ENCODE measurements at places on chromosomes 1 and 21.

DNA sequence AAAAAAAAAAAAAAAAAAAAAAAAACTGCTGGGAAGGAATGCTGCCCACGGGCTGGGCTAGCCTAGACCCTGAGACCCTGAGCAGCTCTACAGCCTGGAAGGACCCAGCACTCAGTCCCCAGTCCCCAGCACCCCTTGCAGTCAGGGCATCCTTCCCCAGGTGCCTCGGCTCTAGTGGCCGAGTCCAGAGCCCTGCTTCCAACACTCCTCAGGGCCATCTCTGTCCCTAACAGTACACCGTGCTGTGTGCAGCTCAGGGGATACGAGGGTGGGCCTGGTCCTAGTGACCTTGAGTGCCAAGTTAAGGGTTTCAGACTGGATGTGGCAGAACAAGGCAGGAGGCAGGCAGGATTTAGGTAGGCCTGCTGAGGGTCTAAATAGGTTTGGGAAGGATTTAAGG, 50.2 kb upstream of the LRP8 start:
- no peak for DNase-seq

- DNase-seq, result no peak
These were observed 55.2 kb downstream of the COLGALT2 start for GRCh38 chr1:183982172-183982963.

- DNase-seq, result peak; percentile 88
These were observed 950 bp upstream of the INKA2 start for GRCh38 chr1:111739925-111740765.

- no peak for DNase-seq
These were observed 5.4 kb upstream of the TOE1 start for GRCh38 chr1:45334308-45335245.

GRCh38 chr1:59549903-59550302, 253.0 kb downstream of the FGGY start:
- DNase-seq, result no peak

DNA sequence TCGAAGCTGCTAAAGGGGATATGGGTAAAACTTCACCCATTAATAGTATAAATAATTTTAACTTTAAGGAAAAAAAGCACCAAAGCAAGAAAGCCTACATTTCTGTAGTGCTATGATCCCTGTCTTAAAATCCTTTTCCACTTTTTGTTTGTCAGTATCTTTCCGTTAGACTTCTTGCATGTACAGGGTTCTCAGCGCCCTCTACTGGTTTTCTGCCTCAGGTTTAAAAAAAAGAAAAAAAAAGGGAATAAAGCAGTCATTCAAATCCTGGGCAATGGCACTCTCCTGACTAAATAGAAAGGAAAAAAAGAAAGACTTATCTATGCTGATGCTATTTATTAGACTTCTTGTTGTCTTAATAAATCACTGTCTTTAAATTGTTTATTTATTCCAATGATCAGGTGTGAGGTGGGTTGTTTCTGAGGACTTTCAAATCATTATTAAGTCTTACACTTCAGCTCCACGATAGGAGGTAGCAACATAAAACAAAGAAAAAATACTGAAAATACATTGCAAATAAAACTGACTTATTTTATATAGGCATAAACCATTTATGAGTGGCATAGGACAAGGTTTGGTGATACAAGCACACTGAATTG, 475.4 kb upstream of the NR5A2 start:
- peak; percentile 83 for DNase-seq

GRCh38 chr1:221477252-221477651, 264.6 kb downstream of the DUSP10 start:
- no peak for DNase-seq

DNA sequence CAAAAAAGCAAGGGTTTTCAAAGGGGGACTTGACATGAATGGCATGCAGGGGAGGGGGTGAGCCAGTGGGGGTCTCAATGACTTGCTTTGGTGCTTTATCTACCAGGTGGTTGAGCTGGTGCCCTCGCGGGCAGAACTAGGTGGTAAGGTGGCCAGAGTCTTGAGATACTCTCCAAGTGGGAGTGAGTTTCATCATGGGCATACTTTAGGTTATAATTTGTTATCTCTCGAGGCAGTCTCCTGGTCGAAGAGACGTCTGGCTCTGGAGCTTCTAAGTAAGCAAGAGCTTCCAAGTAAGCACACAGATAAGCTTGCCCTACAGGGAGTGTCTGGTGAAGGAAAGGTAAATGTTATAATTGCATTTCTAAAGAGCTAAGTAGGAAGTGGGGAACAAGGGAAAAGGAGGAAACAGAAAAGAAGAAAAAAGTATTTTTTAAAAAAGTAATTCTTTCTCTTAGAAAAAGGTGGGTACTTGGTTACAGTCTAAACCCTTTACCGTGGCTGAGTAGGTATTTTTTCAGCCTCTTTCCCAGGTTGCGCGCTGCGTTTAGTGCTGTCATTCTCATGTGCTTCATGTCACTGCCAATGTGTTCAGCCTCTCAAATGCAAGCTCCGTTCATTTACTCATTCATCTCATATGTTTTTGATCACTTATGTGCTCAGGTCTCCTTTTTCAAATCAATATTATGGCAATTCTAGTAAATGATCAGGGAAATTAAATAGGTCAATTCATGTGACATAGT, 31.6 kb upstream of the DNAJC6 start:
- no peak for DNase-seq

- no peak for DNase-seq
These were observed 15.8 kb upstream of the DIP2A start for GRCh38 chr21:46442938-46443337.

DNA sequence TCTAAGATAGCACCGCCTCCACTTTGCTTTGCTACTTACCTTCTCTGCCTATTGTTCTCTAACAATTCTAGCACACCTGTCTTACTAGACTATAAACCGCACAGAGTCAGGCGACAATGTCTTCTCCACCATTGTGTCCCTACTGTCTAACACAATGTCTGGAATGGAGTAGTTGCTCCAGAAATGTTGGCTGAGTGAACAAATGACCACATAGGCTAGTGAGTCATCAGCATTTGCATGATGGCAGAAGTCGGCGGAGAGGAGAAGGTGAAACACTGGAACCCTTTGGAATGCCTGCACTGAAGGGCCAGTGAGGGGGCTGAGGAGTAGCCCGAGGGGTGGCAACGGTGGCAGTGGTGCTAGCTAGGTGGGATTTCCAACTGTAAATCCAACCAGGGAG, 14.0 kb upstream of the PABPC4 start:
- DNase-seq, result no peak

- DNase-seq, result no peak
These were observed 17.2 kb downstream of the ROR1 start for GRCh38 chr1:63790989-63791388.

DNA sequence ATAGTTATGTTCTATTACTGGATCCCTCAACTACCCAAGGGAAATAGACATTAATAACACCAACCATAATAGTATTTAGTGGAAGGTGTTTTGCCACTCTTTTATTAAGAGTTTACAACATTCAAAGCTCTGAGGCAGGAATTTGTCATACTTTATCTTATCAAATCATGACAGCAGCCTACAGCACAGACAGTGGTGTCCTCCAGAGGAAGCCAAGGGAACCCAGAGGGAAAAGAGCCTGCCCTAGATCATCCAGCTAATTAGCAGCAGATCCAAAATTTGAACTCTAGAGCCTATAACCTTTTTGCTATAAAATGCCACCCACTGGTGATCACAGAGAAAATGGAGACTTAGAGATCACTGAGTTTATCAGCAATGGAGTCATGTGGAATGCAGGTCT, 18.2 kb downstream of the VAV3 start:
- no peak for DNase-seq

GRCh38 chr1:40985875-40986274, 6.4 kb downstream of the CTPS1 start:
- no peak for DNase-seq

GRCh38 chr1:217985641-217986040, 299.5 kb upstream of the RRP15 start:
- no peak for DNase-seq

DNA sequence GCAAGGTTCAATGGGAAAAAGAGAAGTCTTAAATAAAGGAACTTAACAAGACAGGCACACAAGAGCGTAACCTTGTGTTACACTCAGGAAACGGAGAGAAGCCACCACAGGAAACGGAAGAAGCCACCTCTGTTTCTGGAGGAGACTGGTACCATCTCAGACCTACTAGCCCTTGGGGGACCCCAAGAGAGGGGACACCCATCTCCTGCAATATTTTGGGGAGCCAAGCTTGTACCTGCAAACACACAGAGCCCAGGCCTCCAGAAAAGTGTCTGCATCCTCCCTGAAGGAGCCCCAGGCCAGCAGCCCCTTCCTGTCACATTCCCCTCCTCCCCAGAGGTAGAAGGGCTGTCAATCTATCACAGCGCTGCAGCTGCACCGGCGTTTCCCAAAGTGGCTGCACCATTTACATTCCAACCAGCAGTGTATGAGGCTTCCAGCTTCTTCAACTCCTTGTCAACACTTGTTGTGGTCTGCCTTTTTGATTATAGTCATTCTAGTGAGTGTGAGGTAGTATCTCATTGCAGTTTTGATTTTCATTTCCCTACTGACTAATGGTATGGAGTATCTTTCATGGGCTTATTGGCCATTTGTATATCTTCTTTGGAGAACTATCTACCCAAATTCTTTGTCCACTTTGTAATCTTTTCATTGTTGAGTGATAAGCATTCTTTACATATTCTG, 23.0 kb upstream of the PADI1 start:
- no peak for DNase-seq

- DNase-seq, result no peak
These were observed 838.5 kb downstream of the USP25 start for GRCh38 chr21:16568244-16568643.

DNA sequence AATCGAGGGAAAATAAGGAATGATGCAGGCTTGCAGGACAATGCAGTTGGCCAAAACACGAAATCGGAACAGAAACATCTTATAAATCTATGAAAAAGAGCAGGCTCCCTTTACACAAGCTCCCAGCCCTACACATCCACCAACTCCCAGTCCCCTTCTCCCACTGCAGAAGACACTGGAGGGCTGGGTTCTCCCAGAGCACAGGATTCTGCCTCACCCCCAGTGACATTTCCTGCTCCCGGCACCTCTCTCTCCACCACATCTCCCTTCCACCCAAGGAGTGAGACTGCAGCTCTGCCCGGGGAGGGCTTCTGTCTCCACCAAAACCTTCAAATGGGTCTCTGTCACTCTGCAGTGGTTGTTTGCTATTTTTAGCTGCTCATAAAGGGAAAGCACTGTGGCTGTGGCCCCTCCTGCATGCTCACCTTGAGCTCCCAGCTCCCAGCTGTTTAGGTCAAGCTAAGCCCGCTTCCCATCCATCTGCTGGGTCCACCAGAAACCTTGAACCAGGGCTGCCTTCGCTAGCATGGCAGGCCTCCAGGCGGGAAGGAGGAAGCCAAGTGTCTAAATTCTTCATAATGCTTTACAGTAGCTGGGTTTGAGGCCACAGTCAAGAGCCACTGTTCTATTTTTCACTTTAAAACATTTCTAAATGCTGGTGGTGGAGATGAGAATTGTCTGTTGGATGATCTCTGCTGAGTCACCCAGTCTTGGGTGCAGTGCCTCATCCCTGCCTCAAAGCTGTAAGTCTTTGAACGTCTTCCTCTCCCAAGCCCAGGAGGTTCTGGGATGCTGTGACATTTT, 3.3 kb upstream of the C2CD2 start:
- no peak for DNase-seq

- DNase-seq, result peak; percentile 79
These were observed 365.5 kb upstream of the ESRRG start for GRCh38 chr1:217088521-217089284.

DNA sequence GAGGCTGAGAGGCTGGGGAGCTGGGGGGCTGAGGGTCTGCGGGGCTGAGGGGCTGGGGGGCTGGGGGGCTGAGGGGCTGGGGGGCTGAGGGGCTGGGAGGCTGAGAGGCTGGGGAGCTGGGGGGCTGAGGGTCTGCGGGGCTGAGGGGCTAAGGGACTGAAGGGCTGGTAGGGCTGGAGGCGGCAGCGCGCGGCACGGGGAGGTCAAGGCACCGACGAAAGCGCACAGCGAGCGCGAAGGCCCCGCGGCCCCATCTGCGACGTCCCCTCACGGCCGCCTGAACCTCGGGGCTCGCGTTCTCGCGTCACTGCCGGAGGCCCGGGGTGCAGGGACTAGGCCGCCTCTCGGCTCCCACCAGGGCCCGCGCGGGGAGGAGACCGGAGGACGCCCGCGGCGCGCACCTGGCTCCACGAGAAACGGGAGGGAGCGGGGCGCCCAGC, 356 bp downstream of the INTS11 start:
- no peak for DNase-seq

DNA sequence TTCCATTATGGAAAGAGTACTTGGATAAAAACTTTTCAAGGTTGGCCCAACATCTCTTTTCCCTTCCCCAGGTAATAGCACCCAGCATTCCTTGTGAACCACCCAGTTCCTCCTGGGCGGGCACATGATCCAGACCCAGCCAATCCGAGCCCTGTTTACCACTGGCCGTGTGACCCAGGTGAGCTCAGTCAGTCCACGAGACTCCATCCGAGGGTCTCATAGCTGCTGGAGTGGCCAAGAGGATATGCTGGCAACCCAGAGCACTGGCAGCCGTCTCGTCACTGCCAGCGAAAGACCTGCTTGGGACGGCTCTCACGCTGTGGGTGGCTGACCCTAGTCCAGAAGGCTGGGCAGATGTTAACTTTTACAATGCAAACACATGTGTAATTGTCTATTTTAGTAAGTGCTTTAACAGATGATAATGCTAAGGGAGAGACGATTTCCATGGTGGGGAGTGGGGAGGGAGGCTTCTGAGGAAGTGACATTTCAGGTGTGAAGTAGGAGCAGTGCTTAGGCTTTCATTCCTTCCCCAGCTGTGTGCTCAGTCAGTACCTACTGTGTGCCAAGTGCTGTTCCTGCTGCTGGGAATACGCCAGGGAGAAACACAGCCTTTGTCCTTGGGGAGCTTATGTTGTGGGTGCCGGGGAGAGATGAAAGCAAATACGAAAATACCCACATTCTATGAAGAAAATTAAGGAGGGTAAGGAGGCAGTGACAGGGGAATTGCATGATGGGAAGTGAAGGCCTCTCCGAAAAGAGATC, 24.5 kb downstream of the PARK7 start:
- DNase-seq, result no peak

DNA sequence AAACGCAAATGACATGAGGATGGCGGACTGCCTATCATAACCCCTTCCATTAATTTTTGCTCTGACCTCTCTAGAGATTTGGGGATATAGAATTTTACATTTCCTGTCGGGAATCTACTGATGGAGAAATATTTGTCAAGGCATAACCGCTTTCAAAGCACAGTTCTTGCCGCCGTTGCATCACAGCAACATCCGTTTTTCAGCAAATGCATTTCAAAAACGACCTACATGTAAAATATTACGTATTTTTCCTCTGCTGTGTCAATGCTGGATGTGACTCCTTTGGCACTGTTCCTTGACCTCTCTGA, 4.9 kb downstream of the MIER1 start:
- DNase-seq, result no peak

Measured in retina (tissue), 1 donor.